Occipital lobe (tissue), 3 donors: ENCODE measurements at places on chromosomes 2 and 18. TPM values are rescaled to one million over a fixed set of nuclear protein-coding genes. Genes with fewer than 3 reads are reported as not detected.

The SNORC gene
- 1.6 TPM for total RNA-seq

The GREB1 gene
- total RNA-seq: 1.4 TPM

The PFN4 gene
- 0.47 TPM for total RNA-seq

The ZAP70 gene
- total RNA-seq: 1.1 TPM

The RAB27B gene
- total RNA-seq: 35.1 TPM

The LYG1 gene
- 0.47 TPM for total RNA-seq

The GTF2A1L gene
- 6.9 TPM for total RNA-seq

The CERKL gene
- 1.1 TPM for total RNA-seq

The MC5R gene
- 2.2 TPM for total RNA-seq

The HOXD12 gene
- total RNA-seq: not detected

The LYG2 gene
- total RNA-seq: not detected

The CNDP1 gene
- 0.16 TPM for total RNA-seq

The TEKT4 gene
- total RNA-seq: 0.31 TPM

The TFCP2L1 gene
- total RNA-seq: 0.47 TPM

The CD226 gene
- total RNA-seq: 0.16 TPM

The L3MBTL4 gene
- total RNA-seq: 20.4 TPM

The DSG2 gene
- 3.3 TPM for total RNA-seq

The RBBP8 gene
- total RNA-seq: 45.7 TPM
